ENCODE measurements at places on chromosomes 3 and 15.

DNA sequence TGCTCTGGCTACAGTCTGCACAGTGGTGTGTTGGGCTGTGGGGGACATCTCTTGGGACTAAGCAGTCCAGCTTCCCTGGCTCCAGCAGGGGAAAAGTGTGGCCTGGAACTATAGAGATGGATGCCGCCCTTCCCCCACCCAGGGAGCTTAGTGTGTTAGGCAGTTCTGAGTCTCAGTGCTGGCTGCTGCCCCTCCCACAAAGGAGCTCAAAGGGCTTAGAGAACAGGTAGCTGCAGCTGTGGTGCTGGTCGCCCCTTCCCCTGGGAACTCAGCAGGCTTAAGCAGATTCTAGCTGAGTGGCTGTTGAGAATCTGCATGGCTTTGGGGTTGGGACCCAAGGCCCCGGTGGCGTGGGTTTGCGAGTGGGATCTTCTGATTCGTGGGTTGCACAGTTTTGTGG lies 190.8 kb downstream of the PDCD6IP start:
- DNase-seq, result no peak

GRCh38 chr3:71083726-71084131 lies 499.8 kb downstream of the FOXP1 start:
- peak; percentile 53 for DNase-seq

- no peak for DNase-seq
Measured at GRCh38 chr15:80878867-80879250, 99.7 kb downstream of the CEMIP start.

GRCh38 chr15:43266834-43267233 lies at the start of gene TGM5:
Gene TGM5, minus strand, starts transcription at chr15:43266928. Its CDS starts 79 bp downstream, at chr15:43266849.
- DNase-seq, result no peak

DNA sequence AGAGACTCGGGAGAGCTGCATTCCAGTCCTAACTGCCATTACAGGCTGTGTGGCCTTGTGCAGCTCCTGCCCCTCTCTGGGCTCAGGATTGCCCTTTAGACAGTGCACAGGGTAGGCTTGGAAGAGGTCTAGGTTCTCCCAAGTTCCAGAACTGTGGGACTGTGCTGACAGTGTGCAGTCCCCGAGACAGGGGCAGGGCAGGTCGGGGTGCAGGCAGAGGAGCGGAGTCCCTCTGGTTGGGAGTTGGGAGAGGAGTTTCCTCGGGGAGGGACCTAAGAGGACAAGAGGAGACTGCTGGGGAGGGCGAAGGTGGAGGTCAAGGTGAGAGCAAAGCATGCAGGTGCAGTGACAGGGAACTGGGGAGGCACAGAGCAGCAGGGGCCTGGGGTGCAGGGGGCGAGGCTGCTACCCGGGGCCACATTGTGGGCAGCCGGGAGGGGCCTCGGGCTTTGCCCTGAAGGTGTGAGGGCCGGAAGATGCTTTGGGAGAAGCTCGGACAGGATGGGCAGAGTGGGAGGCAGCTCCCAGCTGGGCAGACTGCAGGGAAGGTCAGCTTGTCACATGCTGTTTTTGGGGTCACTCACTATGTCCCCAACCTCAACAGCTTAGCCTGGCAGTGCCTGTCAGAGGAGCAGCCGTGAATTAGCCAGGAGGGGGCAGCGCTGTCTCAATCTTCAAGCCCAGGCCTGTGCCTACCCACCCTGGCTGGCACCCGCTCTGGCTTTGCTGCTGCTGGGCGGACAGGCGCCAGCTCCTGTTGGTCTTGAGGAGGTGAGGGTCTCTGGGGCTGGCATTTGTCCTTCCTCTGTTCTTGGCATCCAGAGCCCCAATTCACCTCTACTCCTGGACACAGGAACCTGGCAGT lies 15.4 kb upstream of the CSPG4 start:
- peak; percentile 79 for DNase-seq

- no peak for DNase-seq
Measured at GRCh38 chr15:69604072-69604411, 151.4 kb downstream of the RPLP1 start.

GRCh38 chr15:70513819-70514218 lies 249.5 kb downstream of the UACA start:
- no peak for DNase-seq

DNA sequence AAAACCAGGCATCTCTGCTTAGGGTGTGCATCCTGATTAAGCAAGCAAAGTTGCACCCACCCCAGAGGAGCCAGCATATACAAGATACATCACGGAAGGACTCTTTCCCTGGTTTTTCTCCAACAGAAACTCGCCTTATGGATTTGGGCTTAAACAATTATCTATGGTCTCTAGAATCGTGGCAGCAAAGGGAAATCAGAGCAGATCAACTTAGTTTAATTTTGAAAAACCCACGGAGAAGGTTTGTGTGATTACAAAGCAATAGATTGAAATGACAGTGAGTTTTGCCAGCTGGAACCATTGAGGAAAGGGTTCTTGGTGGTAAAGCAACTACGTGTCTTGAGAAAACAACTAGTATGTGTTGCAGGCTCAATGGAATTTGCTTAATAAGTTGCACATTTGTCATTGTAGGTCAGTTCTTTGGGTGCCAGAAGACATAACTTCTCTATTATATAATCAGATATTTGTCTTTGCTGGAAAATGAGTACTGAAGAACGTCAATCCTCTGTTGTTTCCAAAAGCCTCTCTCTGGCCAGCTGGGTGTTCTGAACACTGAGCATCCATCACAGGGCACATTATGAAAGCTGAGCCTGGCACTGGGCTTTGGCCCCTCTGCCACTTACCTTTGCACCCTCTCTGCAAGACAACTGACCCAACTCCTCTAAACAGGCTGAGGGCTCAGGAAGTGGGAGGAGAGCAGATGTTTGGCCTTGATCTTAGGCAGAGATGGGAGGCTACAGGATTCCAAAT lies 75.7 kb upstream of the FBN1 start:
- DNase-seq, result no peak

GRCh38 chr15:56273724-56274123 lies 30.0 kb upstream of the RFX7 start:
- DNase-seq, result no peak

DNA sequence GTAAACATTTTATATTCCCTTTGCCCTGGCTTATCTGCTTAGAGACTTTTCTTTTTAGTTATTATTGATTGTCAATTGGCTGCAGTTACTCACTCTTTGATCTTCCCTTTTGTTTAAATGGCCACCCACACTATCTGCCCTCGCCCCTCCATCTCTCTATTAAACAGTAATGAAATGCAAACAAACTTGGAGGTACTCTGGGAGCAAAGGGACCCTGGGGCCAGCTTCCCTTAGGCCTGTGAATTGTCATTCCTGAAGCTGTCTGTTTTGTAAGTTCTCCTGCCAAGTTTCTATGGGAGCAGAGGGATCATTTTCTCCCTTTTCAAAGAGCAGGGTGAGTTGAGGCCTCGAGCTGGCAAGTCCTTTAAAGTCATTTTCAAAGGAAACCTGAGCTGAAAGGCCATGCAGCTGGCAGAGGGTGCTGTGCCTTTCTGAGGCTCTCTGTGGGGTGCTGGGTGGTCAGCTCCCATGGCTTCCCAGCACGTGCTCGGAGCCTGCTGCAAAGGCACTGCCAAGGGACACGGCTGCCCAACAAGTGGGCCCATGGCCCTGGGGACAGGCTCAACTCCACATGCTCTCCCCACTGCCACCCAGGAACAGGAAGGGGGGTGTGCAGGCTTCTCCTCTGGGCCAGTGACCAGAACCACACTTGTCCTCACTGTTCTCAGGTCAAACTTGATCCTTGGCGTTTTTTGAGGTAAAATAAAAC lies 17.4 kb upstream of the RTP2 start:
- no peak for DNase-seq

GRCh38 chr15:77497110-77497737 lies 76.5 kb downstream of the HMG20A start:
- no peak for DNase-seq
